ENCODE measurements at places on chromosomes 5 and 9. TPM values are rescaled to one million over a fixed set of nuclear protein-coding genes. Genes with fewer than 3 reads are reported as not detected.

DNA sequence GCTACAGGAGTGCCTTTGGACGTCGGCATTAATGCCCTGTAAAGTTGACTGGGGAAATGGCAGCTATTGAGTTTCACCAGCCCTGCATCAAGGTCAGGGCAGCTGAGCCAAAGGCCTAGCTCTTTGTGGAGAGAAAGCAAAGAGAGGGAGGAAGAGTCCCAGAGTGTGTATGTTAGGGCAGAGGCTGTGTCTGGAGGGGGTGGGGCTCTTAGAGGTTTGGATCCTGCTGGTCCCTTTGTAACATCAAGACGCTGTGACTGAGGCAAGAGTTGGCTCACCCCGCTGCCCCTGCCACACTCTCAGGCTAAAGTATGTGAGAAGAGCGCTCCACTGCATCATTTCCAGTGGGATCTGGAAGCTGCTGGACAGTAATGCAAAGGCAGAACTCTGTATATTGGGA, 34.3 kb downstream of the TMOD1 start:
- DNase-seq: no peak
- no peaks in the 10 kb centered on the region for H3K4me1 ChIP-seq
- peaks cover 3% of the 10 kb centered on the region for H3K27me3 ChIP-seq
- H3K36me3 ChIP-seq: no peaks in the 10 kb centered on the region
- no peak overlapping the region for H3K27ac ChIP-seq
- H3K4me3 ChIP-seq: no peak overlapping the region

- no peaks in the 10 kb centered on the region for H3K4me1 ChIP-seq
- no peak overlapping the region for H3K4me3 ChIP-seq
- DNase-seq: no peak
- peaks cover 3% of the 10 kb centered on the region for H3K27me3 ChIP-seq
- H3K36me3 ChIP-seq: no peaks in the 10 kb centered on the region
- H3K27ac ChIP-seq: no peak overlapping the region
Observed at GRCh38 chr5:133763744-133764143, 151.4 kb upstream of the FSTL4 start.

DNA sequence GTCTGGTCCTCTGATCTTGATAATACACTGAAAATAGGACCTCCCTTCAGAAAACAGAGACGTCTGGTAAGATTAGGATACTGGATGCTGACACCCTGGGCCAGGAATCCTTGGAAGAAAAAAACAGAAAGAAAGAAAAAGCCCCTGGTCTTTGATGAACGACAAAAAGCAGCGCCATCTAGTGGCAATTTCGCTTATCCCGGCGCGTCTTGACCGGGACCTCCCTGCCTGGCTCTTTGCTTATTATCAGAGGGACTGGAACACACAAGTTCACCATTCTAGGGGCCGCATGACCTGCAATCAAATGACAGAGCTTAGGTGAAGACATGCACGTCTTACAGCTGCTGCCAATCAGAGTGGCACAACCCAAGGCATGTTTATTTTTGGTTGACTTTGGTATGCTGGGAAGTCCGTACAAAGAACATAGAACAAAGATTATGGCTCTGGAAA, 114.9 kb upstream of the NFIB start:
- H3K36me3 ChIP-seq: no peaks in the 10 kb centered on the region
- peak; percentile 87 for DNase-seq
- no peaks in the 10 kb centered on the region for H3K27me3 ChIP-seq
- peaks cover 23% of the 10 kb centered on the region for H3K4me1 ChIP-seq

GRCh38 chr5:176529741-176530141, 7.5 kb downstream of the RNF44 start:
- no peak overlapping the region for H3K27ac ChIP-seq
- H3K4me1 ChIP-seq: peaks cover 17% of the 10 kb centered on the region
- no peaks in the 10 kb centered on the region for H3K27me3 ChIP-seq

GRCh38 chr5:64767959-64768357, 533 bp downstream of the SREK1IP1 start:
- H3K27ac ChIP-seq: peak overlapping the region; percentile 100
- peaks cover 40% of the 10 kb centered on the region for H3K4me1 ChIP-seq
- DNase-seq: peak; percentile 16
- H3K36me3 ChIP-seq: peaks cover 5% of the 10 kb centered on the region
- H3K4me3 ChIP-seq: peak overlapping the region; percentile 100
- no peaks in the 10 kb centered on the region for H3K27me3 ChIP-seq

DOCK2 gene
- 0.77 TPM for total RNA-seq

SLC9A3 gene
- 1.7 TPM for total RNA-seq

MYOZ3 gene
- total RNA-seq: 2.6 TPM
